ENCODE measurements at places on chromosomes 11 and 22. TPM values are rescaled to one million over a fixed set of nuclear protein-coding genes. Genes with fewer than 3 reads are reported as not detected.

Gene GNG3
- not detected for total RNA-seq

Gene TMEM121B
- 0.36 TPM for total RNA-seq

Gene MRGPRX4
- total RNA-seq: not detected

Gene E2F8
- total RNA-seq: 1.0 TPM

Gene STK33
- 0.19 TPM for total RNA-seq

Gene RIBC2
- 0.72 TPM for total RNA-seq

Gene MMP13
- total RNA-seq: not detected
